ENCODE measurements at places on chromosomes 4 and X.

DNA sequence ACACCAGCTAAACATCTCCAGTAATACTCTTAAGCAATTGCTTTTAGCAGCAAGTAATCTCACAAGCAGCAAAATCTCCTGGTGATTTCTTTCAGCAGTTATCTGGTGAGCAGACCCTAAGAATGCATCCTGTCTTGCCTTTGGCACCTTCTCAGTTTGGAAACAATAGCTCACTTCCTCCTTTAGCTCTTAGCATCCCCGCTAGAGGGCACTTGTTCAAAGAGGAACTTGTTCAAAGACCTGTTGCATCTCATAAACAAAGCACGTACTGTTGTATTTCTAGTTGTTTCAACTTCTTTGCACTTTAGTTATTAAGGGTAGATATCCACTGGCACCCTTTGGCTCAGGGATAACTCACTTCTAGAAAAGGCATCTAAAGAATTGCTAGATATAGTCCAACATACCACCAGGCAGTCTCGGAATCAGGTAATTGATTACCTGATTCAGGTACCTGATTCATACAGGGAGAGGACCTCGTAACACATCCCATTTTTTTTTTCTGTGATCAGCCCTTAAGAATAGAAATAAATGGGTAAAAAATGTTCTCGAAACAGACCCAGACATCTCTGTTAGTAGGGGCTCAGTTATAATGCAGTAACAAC lies 81.9 kb upstream of the QRFPR start:
- DNase-seq = peak; percentile 75

- peak; percentile 5 for DNase-seq
These were observed 62.1 kb upstream of the LANCL3 start for GRCh38 chrX:37509349-37509748.

- DNase-seq = no peak
These were observed 317.1 kb downstream of the DCTD start for GRCh38 chr4:182600093-182600492.

DNA sequence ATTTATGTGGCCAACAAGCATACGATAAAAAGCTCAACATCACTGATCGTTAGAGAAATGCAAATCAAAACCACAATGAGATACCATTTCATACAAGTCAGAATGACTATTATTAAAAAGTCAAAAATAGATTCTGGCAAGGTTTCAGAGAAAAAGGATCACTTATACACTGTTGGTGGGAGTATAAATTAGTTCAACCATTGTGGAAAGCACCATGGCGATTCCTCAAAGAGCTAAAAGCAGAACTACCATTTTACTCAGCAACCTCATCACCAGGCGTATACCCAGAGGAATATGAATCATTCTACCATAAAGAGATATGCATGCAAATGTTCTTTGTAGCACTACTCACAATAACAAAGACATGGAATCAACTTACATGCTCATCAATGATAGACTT lies 478.7 kb upstream of the GALNTL6 start:
- DNase-seq = no peak

DNA sequence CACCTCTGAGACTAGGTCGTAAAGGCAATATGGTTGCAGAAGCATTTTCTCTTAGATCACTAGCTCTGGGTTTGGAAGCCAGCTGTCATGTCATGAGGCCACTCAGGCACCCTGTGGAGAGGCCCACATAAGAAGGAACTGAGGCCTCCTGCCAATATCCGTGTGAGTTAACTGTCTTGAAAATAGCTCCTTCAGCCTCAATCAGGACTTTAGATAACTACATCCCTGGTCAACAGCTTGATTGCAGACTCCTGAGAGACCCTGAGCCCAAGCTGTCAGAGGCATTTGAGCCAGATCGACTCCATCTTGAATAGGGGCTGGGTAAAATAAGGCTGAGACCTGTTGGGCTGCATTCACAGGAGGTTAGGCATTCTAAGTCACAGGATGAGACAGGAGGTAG lies 15.1 kb upstream of the REPS2 start:
- no peak for DNase-seq

- no peak for DNase-seq
These were observed 50.7 kb downstream of the MRPL1 start for GRCh38 chr4:77913348-77913747.

GRCh38 chr4:15242021-15242420 lies 185.8 kb upstream of the C1QTNF7 start:
- no peak for DNase-seq

GRCh38 chr4:147547314-147548056 lies 66.6 kb downstream of the EDNRA start:
- peak; percentile 37 for DNase-seq

DNA sequence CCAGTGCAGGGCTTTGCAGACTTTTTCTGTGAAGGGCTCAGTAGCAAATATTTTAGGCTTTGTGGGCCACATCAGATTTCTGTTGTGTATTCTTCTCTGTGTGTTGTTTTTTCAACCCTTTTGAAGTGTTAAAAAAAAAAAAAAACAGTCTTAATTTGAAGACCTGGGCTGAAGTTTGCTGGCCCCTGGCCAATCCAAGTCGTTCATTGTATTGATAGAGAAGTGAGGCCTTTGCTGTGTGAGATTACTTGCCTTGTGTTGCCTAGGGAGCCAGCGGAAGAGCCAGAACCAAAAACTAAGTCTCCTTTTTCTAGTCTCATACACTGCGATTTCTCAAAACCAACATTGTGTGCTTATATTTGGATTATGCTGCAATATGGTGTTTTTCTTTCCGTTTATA lies 46.9 kb downstream of the MTM1 start:
- DNase-seq = no peak

DNA sequence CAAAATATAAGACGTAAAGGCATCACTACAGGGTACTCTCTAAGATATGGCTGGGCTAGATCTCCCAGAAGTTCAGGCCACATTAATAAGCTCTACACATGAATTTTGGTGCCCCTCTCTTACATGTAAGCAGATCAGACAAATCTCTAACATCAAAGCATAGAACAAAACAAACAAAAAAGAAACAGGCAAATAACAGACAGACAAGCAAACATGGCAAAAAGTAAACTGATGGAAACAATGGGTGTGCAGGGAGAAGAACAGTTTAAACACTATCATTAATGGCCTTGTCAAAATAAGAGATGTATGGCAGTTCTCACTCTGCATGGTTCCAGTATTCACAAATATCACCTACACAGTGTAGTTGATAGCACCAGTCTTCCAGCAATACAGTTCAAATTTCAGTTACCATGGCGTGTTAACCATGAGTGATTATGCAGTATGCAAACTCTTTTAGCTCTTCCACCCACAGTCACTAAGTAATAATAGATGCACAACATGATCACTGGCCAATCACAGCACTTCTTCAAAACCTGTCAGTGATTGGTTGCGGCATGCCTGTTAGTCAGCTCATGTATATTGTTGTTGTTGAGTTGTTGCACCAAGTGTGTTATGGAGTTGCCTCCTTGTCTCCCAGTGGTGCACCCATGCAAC lies 110.7 kb upstream of the TLR3 start:
- DNase-seq = no peak

- DNase-seq = no peak
These were observed 13.7 kb downstream of the PPP2R3B start for GRCh38 chrX:372856-373640.

DNA sequence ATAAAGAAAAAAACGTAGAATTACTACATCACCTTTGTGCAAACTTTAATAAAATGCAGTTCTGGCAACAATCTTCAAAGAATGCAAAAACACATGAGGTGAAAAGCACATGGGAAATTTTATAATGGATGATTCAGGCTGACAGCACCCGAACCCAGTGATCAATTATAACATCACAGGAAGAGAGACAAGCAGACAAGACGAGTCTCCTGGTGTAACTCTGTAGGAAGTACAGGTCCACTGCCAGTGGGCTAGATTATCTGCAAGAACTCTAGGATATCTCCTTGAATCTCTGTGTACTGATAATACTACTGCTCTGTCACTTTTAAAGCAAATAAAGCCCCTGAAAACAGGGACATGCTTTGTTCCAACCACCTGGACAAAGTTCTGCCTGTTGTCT lies 58.9 kb upstream of the NXF3 start:
- no peak for DNase-seq

GRCh38 chr4:184798504-184798903 lies 27.3 kb downstream of the ACSL1 start:
- no peak for DNase-seq

GRCh38 chrX:40508560-40508959 lies 72.2 kb upstream of the ATP6AP2 start:
- no peak for DNase-seq

GRCh38 chr4:165027762-165028402 lies 3.9 kb upstream of the TRIM60 start:
- DNase-seq = no peak

DNA sequence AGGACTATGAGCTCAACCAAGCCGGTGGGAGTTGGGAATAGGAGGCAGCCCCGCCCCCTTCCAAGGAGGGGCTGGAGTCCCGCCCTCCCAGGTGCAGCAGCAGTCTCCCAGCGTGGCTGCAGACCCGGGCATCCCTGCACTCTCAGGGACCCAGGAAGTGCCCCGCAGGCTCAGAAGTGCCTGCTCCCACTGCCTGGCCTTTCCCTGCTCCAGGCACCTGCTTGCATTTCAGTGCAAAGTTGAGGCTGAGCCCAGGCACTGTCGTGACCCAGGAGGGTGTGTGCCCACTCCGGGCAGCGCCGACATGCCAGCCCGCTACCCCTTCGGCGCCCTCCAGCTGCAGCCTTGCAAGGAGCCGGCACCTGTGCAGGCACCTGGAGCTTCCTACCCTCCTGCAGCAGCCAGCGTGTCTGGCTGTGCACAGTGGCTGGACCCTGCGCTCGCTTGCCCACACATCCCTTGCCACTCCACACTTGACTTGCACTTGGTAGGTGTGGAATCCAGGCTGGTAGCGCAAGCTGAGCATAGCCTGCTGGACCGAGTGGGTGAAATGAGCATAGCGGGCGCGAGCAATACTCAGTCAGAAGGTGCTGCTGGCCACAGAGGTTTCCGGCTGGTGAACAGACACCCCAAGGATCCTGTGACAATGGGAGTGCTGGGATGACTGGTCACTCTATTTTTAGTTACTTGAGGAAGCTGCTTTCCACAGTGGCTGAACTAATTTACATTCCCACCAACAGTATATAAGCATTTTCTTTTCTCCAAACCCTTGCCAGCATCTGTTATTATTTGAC lies 236.3 kb downstream of the PCDH10 start:
- no peak for DNase-seq

DNA sequence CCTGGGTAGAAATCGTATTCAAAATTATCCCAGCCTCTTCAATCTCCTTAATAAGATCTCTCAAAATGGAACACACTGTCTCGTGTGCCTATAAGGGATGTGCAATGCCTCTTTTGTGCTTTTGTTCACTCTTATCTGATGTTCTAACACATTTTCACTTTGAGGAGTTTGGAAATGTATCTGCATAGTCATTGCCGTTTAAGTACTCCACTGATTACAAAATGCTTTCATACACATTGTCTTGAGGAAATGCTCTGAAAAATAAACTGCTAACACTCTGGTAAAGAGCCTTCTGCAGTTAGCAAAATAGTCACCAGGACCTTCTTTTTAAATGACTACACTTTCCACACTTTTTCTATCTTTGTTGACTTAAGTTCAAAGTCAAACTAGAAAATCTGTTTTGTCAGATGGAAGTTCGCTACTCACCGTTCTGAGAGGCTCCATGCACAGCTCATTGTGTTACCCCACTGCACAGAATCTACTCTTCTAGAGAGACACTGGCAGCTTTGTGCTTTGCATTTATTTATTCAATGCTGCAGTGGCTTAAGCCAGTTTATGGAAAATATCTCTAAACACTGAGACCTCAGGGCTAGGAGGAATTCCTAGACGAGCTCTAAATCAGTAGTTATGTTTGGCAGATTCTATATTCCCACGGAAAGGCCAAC lies 159.0 kb downstream of the CHIC2 start:
- no peak for DNase-seq

DNA sequence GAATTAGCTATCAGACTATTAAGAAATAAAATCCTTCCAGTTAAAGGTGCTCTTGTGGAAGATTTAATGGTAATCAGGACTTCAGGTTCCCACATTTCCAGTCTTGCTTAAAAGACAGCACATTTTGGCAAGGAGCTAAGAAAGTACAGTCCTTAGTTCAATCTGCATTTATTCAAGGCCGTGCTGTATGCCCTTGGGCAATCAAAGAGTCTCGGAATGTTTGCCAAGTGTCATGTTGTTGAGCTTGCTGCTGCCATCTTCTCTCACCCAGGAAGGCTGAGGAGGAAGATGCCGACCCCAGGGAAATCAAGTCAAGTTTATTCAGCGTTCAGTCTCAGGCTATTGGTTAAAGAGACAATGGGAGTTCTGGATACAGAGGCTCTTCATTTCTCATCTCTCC lies 388.1 kb upstream of the IGFBP7 start:
- DNase-seq = no peak

DNA sequence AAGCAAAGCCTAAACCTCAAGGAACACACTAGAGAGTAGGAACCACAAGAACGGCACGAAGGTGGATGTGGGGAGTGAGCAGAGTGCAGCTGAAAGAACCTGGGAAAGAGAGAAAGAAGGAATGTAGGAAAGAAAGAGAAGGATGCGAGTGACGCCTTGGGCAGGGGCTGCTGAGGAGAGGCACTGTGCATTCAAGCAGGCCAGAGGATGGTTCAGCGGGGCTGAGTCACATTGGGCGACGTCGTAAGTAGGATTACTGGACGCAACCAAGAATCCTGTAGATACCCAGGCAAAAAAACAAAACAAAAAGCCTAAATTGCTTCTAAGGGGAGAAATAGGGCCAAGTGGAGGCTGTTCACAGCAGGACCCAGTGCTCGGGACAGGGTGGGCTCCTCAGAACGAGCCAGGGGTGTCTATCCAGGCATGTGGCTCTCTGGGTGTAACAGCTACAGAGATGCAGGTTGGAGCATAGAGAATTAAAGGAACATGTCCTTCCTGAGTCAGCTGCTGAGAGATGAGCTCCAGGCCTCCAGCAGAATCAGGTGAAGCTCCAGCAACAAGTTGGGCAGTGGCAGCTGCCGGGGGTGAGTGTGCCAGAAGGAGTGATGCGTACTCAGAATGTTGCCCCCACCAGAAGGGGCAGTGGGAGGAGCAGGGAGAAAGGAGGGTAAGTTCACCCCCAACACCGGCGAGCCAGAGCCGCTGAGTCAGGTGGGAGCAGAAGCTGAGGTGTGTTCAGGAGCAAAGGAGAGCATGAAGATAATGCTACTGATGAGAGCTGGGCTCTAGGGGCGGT lies 38.6 kb downstream of the NELFA start:
- DNase-seq = no peak

- DNase-seq = peak; percentile 61
These were observed 213.6 kb downstream of the PALLD start for GRCh38 chr4:168710353-168710946.

- DNase-seq = peak; percentile 4
These were observed 311.5 kb downstream of the PPP1R2C start for GRCh38 chrX:42466332-42467046.

- DNase-seq = no peak
These were observed 4.4 kb downstream of the RGS12 start for GRCh38 chr4:3297066-3297859.

GRCh38 chr4:26452565-26453531 lies 37.4 kb downstream of the CCKAR start:
- no peak for DNase-seq

DNA sequence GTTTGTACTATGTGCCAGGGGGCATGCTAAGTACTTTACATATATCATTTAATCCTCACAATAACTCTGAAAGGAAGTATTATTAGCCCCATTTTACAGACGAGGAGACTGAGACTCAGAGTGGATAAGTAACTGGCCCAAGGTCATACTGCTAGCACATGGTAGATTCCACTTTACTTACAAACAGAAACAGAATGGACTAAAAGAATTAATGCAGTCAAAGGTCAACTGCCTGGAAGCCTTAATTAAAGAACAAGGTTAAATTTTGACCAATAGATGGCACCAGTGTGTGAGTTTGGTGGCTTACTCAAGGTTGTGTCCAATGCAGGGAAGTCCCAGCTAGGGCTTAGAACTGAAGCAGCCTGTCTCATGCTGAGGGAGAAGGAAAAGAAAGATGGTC lies 4.7 kb downstream of the RIPPLY1 start:
- DNase-seq = peak; percentile 48
